DND-41 (cell line): ENCODE measurements at places on chromosomes 7 and 10.

GRCh38 chr7:102111061-102112041, 175.3 kb upstream of the SH2B2 start:
- DNase-seq = no peak

GRCh38 chr10:244227-244626, 109.0 kb downstream of the ZMYND11 start:
- DNase-seq = no peak

- no peak for DNase-seq
Observed at GRCh38 chr10:128463991-128464760, 338.0 kb upstream of the MKI67 start.

GRCh38 chr7:30313793-30314192, 29.4 kb downstream of the ZNRF2 start:
- no peak for DNase-seq

DNA sequence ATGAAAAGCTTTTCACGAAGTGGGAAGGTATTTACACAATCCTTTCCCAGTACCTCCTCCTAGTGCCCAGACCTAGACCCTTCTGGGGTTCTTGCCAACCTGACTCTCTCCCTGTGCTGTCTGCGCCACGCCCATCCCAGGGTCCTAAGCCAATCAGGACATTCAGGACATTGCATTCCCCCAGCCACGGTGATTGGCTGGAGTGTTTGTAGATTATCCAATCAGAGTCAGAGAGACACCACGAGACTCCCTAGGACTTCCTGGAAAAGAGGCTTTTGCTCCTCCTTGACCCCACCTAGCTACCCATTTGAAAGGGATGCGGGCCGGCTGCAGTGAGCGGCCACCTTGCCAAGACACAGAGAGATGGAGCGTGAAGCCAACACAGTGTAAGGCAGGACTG, 3.5 kb upstream of the GDF2 start:
- DNase-seq = peak; percentile 11

GRCh38 chr7:2016021-2016631, 216.6 kb downstream of the MAD1L1 start:
- DNase-seq = no peak

DNA sequence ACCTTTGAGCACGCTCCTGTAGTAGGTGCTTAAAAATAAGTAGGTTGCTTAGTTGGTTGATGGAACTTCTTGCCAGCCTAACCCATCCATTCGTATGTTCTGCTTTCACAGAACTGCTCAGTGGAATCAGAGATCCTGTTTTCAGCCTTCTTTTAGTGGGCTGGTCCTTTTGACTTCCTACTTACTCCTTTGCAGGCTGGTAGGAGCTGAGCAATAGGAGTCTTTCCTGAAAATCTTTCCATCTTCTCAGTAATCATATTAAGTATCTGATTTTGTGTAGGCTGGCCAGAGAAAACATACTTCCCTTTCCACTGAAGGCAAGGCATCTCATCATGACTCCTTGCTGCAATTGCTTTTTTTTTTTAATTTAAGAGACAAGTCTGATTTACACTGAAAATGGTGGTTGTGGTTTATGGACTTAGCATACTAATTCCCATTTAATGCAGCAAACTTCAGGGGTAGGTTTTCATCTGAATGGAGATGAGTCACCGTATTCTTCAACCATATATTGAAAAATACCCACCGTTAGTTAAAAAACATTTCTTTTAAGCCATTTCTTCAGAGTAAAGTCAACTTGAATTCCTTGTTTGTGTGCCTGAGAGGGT, 208.0 kb downstream of the ZNF365 start:
- DNase-seq = no peak

DNA sequence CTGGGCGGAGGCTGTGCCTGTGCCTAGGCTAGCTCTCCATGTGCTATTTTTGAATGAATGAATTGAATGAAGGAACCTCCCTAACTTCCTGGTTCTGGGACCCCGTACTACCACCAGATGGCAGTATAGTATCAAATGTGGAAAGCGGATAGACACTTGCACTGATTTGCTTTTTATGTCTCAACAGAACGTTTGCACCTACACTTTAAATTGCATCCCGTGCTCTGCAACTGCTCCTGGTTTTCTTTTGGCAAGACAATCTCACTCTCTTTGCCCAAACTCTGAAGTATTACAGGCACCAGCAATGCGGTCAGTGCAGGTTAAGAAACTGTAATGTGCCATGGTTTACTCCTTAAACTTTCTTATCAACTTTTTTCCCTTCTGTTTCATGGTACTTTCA, 6.5 kb downstream of the FZD8 start:
- peak; percentile 50 for DNase-seq

GRCh38 chr10:4151466-4151865, 366.5 kb upstream of the KLF6 start:
- no peak for DNase-seq

GRCh38 chr10:121675344-121675743, 77.1 kb upstream of the FGFR2 start:
- no peak for DNase-seq

DNA sequence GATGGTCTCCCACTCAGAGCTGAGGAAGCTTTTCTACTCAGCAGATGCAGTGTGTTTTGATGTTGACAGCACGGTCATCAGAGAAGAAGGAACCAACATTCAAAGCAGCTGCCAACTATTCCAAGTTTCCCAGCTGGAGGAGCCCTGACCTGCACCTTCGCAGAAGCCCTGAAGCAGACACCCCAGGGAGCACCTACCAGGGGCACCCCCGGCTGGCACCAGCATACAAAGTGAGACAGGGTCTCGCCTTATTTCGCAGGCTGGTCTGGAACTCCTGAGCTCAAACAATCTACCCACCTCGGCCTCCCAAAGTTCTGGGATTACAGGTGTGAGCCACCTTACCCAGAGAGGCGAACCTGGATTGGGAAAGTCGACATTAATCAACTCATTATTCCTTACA, 68.6 kb downstream of the KMT2C start:
- no peak for DNase-seq

GRCh38 chr7:20441991-20442441, 111.3 kb downstream of the ITGB8 start:
- DNase-seq = no peak

DNA sequence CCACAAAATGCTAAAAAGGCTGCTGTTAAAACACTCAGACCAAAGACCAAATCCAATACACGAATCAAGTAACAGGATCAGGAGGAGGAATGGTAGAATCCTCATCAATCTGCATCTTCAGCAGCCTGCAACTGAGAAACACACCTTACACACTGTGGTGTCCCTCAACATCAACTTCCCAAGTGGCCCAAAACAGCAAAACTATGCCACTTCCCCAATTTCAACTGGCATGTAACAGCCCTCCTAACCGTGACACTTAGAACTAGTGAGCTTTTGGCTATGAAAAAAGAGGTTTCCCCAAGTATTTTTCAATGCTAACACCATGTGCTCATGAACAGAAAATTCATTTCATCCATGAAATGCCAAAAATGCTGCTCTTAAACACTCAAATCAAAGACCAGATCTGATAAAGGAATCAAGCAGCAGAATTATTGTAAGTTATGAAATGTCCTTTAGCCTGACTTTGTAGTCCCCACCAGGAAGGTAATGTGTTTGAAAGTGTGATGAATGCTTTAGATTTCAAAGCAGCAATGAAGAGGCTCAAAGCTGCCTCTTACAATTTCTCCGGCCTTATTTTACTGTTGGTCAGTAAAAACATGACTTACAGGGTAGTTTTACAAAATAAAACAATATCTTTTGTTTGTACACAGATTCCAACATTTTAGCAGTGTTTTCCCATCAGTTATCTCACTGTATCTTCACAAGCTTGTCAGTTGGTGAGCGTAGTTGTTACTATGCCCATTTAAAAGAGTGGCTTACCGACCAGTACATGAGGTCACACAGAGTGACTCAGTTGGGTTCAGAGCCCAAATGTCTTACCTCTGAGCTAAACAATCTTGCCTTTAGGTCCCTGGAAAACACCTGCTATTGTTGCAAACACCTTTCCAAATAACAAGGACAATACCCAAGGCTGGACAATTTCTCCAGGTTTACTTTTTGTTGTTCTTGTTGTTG, 65.7 kb upstream of the ASAH2 start:
- no peak for DNase-seq
